Left cardiac atrium (tissue), 4 donors: ENCODE measurements at places on chromosomes 16 and 17. TPM values are rescaled to one million over a fixed set of nuclear protein-coding genes. Genes with fewer than 3 reads are reported as not detected.
A peak's percentile ranks its signal among the peaks of the same experiment; 100 is the strongest.

GRCh38 chr16:67939507-67940445 is 3.1 kb upstream of the PSMB10 start:
- no peak for DNase-seq

- no peak for DNase-seq
Observed at GRCh38 chr17:82151106-82151957, 53.3 kb upstream of the FASN start.

DNA sequence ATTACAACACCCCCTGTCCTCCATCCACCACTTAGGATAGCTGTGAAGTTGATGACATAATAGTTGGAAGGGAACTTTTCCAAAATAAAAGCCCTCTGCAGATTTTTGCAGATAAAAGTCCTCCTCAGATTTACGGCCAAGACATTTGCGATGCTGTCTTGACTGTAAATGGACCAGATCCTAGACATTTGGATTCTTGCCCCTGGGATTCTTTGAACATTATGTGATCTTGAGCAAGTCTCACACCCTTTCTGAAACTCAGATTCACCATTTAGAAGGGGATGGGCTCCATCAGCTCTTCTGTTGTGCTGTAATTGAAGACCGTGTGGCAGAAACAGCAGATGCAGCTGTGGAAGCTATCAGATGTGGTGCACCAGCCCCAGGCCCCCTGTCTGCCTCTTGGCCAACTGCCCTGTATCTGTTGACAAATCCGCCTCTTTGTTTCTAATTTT is 153.9 kb upstream of the CACNG3 start:
- no peak for DNase-seq

- DNase-seq = peak; percentile 75
Observed at GRCh38 chr17:49691086-49691676, 13.3 kb upstream of the SPOP start.

- DNase-seq = no peak
Observed at GRCh38 chr17:27575912-27576252, 55.1 kb upstream of the LGALS9 start.

DNA sequence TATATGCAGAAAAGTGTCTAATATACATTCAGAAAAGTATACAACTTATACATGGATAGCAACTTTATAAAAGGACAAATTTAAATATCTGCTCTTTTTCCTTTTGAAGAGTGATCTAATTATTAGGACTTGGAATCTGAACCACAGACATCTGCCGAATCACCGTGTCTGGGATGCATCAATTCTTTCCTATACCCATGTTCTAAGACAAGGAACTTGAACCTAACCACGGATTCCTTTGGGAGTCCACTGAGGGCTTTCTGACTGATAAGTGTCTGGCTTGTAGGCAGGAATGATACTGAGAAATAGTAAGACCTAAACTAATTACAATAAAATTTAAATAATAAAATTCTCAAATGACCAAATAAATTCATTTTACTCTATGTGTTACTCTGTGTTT is 54.2 kb downstream of the NDEL1 start:
- DNase-seq = no peak

DNA sequence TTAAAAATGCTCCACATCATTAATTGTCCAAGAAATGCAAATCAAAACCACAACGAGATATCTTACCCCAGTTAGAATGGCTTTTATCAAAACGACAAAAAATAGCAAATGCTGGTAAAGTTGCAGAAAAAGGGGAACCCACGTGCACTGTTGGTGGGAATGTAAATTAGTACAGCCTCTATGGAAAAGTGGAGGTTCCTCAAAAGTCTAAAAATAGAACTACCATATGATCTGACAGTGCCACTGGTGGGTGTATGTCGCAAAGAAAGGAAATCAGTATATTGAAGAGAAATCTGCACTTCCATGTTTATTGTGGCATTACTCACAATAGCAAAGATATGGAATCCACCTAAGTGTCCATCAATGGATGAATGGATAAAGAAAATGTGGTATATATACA is 38.2 kb upstream of the ZFHX3 start:
- no peak for DNase-seq

DNA sequence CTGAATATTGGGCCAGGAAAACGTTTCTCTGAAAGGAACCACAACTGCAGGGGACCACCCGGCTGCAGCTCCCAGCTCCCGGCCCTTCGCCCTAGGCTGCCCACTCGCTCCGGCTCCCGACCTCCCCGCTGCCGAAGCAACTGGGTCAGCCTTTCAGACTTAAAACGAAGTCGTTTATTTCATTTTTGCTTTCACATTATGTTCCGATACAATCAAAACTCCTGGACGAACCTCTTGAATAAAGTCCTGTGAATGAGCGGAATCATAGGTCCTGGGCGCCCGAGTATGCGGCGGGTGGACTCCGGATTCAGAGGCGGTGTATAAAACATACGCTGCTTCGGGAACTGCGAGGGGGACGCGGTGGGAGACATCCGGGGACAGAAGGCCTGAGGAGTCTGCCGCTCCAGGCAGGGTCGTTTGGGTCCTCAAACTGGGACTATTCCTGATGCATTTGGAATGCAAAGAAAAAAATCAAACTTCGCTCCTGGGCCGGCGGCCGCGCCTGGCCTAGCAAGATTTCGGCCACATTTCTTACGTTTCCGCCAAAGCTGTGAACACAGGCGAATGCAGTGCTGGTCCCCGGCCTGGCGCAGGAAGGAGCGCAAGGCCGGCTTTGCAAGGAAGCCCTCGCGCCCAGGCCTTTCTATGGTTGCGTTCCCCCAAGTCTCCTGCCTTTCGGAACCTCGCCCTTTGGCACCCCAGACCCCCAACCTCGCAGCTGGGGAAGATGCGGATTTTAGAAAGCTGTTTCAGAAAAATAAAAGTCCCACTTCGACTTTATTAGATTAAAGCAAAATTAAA is 3.7 kb downstream of the CBLN1 start:
- DNase-seq = no peak

DNA sequence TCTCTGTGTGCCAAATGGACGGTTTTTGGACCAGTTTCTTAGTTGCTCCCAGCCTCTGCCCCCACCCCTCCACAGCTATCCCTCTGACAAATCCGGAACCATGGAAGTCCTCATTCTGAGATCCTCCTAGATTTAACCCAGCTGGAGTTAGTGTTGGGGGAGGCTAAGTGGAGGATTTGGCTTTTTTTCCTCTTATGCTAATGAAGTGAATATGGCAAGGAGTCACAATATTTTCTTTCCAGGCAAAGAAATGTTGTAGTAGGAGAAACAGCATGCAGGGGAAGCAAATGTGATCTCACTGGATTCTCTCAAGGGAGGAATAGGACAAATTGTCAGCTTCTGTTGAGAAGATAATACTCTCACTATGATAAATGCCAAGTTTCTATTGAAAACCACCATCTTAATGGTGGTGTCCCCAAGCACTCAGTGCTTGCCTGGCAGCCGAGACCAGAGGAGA is 159.5 kb downstream of the MSI2 start:
- DNase-seq = no peak

DNA sequence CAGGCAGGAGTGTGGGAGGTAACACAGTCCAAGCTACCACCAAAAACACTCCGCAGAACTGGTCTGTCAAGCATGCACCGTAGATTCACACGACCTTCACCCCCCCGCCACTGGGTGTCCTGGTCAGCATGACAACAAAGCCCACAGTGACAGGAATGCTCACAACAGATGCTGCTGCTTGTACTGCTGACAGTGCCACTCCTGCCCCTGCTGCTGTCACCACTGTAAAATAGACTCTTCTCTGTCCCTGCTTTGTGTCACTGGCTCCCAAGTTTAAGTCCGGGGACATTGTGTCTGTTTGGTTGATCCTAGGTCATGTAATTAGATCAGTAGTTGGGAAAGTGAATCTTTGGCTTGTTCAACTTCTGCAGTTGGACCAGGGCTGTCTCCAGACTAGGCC is 7.0 kb upstream of the ODF4 start:
- DNase-seq = no peak

GRCh38 chr17:64107500-64108236 is 22.3 kb downstream of the ERN1 start:
- DNase-seq = no peak

GRCh38 chr16:14523632-14524031 is 106.4 kb downstream of the PARN start:
- no peak for DNase-seq

DNA sequence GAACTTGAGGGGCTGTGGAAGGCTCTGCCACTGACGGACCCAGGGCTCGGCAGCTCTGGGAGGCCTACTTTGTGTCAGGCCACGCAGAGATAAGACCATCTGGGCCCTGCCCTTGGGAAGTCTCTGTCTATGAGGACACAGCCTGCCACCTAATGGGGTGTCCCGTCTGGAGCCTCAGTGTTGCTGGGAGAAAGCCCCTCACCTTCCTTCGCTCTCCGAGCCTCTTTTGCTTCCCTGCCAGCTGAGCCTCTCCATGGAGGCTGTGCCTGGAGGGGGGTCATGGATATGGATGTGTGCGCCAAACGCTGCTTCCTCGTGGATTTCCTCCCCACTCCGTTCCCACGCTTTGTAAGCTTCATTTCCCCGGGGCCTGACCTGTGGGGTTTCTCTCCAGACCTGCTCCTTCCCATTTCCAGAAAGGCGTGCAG is 228.8 kb downstream of the SEC14L1 start:
- DNase-seq = peak; percentile 17

GRCh38 chr17:4425398-4425797 is 8.3 kb upstream of the SPNS3 start:
- DNase-seq = no peak

DNA sequence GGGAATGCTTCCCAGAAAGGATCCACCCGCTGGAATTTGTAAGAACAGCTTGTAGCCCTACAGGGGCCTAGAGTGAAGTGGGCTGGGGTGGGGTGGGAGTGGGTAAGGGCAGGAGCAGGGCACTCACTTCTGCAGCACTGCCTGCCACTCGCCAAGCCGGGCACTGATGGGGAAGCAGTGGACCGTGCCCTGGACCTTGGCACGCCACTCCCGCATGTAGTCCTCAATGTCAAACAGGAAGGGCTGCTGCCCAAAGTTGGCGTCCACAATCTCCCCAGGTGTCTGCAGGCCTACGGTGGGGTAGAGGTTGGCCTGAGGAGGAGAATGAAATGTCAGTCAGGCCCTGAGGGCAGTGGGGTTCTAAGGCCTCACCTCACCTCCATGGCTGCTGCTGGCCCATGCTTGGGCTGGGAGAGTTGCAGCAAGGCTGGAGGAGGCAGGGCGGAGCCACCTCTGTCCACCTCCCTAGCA is 15.7 kb upstream of the GFOD2 start:
- no peak for DNase-seq

DNA sequence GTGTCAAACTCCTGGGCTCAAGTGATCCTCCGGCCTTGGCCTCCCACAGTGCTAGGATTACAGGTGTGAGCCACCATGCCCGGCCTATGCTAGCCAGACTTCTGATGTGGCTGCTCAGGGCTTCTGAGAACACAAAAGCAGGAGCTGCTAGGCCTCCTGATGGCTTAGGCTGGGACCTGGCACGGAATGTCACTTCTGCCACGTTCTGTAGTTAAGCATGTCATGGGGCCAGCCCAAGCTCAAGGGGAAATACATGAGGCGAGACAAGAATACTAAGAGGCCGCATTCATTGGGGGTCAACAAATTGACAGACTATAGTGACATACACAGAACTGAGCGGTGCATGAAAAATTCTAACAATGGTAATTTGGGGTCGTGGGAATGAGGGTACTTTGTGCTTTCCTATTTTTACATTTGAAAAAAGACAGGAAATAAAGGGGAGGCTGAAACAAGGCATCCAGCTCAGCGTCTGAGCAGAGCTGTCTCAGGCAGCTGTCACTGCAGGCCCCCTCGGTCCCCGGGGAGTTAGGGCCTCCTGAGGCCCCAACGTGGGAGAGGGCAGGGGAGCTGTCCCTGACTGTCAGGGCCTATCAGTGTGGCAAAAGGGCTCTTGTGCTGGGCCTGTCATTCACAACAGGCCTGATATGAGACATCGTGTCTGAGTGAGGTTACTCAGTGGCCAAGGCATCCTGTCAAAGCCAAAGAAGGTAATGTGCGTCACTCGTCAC is 26.4 kb downstream of the CFAP20 start:
- peak; percentile 49 for DNase-seq

GRCh38 chr17:5785867-5786509 is 201.7 kb upstream of the NLRP1 start:
- DNase-seq = no peak

DNA sequence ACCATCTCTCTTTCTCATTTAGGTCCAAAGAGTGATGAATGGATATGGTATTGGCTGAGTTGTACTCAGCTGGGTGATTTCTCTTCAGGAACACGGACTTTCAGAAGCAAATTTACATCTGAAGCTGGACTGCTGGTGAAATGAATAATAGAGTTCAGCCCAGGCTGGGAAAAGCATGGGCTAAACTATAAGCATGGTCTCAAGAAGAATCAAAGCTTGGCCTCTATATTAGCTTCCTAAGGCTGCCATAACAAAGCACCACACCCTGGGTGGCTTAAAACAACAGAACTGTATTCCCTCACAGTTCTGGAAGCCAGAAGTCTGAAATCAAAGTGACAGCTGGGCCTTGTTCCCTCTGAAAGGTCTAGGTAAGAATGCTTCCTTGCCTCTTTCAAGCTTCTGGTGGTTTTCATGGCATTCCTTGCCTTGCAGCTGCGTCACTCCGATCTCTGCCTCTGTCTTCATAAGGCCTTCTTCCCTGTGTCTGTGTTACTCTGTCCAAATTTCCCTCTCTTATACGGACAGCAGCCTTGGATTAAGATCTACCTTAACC is 89.8 kb upstream of the CES5A start:
- no peak for DNase-seq

DNA sequence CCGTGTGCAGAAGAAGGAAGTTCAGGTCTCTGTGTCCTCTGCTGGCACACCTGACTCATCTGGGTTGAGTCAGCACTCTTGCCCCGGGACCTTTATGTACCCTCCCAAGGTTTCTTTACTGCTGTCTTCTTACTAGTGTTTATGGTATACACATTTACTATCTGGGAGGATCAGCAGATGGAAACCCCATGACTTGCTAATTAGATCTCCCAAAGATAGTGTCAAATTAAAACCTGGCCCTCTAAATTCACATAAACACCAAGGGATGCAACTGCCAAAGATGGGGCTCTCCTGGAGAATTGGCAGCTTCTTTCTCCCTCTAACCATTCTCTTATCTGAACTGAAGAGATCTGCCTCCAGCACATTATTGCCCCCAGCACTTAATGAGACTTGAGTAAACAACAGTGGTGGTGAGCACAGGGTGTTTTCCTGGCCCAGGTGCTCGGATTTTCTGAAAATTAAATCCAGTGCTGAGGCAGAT is 718.1 kb upstream of the SOX9 start:
- DNase-seq = no peak

Gene CHD9NB
- total RNA-seq = 0.94 TPM

Gene MYCBPAP
- total RNA-seq = 0.39 TPM

Gene SLFN5
- 15.8 TPM for total RNA-seq

Gene NPIPB8
- total RNA-seq = 0.27 TPM

Gene HEATR9
- not detected for total RNA-seq

Gene FAM83G
- 23.3 TPM for total RNA-seq

Gene CTNS
- total RNA-seq = 8.3 TPM

Gene KRTAP2-2
- total RNA-seq = not detected
